ENCODE measurements at places on chromosomes 6 and 20. TPM values are rescaled to one million over a fixed set of nuclear protein-coding genes. Genes with fewer than 3 reads are reported as not detected.

DNA sequence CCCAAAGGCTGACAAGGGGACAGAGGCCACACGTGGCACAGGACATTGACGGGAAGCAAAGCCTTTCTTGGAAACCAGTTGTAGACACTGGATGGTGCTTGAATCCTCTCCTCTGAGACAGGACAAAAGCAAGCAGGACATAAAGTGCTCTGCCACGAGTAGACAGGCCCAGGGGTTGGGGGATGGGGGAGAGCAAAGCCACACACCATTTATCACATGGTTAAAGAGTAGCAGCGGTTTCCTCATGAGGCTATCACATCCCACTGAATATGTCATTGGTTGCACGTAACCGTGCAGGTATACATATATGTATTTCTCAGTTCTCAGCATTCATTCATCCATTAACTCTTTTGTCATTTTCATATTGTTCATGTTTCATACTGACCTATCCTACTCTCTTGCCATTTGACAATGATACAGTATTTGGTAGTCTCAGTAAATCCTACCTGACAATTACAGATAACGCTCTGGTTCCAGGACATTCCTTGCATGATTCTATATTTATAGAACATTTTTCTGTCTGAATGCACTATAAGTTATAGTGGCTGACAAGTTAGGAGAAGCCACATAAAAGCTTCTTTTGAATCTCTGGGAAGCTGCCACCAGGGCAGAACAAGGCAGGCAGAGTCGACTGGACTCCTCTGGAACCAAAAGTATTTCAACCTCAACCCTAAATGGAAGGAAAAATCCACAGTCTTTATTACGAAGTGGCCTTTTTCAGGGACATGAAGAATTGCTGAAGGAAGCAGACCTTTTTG lies 23.5 kb downstream of the METTL24 start:
- no peak for DNase-seq
- H3K36me3 ChIP-seq = no peaks in the 10 kb centered on the region
- H3K4me1 ChIP-seq = peaks cover 29% of the 10 kb centered on the region
- H3K27ac ChIP-seq = no peak overlapping the region

- H3K4me3 ChIP-seq = no peak overlapping the region
- H3K27ac ChIP-seq = no peak overlapping the region
- peaks cover 4% of the 10 kb centered on the region for H3K36me3 ChIP-seq
- DNase-seq = no peak
These were observed 24.6 kb upstream of the EYA2 start for GRCh38 chr20:46870041-46870440.

GRCh38 chr6:39693206-39693605 lies 32.0 kb downstream of the KIF6 start:
- DNase-seq = no peak
- H3K4me1 ChIP-seq = peaks cover 10% of the 10 kb centered on the region
- no peaks in the 10 kb centered on the region for H3K27me3 ChIP-seq
- H3K27ac ChIP-seq = no peak overlapping the region

DNA sequence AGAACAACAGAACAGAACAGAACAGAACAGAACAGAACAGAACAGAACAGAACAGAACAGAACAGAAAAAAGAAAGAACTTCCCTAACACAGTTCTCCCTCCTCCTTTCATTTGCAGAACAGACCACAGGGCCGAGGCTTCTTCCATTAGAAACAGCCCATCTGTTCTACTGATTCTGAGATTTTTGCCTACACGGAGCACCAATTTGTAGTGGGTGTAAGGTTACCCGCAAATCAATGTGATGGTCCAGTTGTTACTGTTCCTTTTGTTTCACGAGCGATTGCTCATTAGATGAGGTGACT lies 734 bp upstream of the OGFRL1 start:
- H3K27ac ChIP-seq = no peak overlapping the region
- H3K4me1 ChIP-seq = peaks cover 23% of the 10 kb centered on the region
- H3K27me3 ChIP-seq = no peaks in the 10 kb centered on the region
- peak overlapping the region; percentile 68 for H3K4me3 ChIP-seq
- no peaks in the 10 kb centered on the region for H3K36me3 ChIP-seq

GRCh38 chr6:20572940-20573339 lies 38.7 kb downstream of the CDKAL1 start:
- peaks cover 2% of the 10 kb centered on the region for H3K36me3 ChIP-seq
- H3K4me3 ChIP-seq = no peak overlapping the region
- H3K4me1 ChIP-seq = peaks cover 5% of the 10 kb centered on the region
- H3K27me3 ChIP-seq = no peaks in the 10 kb centered on the region
- no peak for DNase-seq

DNA sequence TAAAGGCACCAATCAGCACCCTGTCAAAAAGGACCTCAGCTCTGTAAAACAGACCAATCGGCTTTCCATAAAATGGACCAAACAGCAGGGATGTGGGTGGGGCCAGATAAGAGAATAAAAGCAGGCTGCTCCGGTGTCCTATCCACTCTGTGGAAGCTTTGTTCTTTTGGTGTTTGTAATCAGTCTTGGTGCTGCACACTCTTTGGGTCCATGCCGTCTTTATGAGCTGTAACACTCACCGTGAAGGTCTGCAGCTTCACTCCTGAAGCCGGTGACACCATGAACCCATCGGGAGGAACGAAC lies 7.3 kb upstream of the PXDC1 start:
- DNase-seq = no peak
- peaks cover 69% of the 10 kb centered on the region for H3K4me1 ChIP-seq
- no peaks in the 10 kb centered on the region for H3K27me3 ChIP-seq
- peak overlapping the region; percentile 72 for H3K27ac ChIP-seq
- H3K4me3 ChIP-seq = no peak overlapping the region

DNA sequence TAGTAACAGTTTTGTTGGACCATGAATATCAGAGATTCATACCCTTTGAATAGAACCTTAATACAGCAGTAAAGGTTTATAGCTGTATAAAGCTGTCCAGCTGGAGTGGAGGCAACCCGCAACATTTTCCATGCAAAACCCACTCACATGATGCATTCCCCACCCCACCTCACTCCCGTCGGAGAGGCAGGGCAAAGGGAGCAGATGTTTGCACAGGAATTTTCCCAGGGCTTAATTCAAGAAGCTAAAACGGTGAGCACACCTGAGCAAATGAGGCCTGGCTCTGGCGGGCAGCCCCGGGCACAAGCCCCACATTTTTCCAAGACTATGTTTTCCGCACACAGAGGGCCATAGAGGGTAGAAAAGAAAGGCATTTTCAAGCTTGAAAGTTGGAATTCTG lies 191.7 kb downstream of the FOXC1 start:
- H3K4me1 ChIP-seq = peaks cover 70% of the 10 kb centered on the region
- H3K27me3 ChIP-seq = no peaks in the 10 kb centered on the region
- H3K27ac ChIP-seq = peak overlapping the region; percentile 92
- no peak for DNase-seq

GRCh38 chr6:161011492-161012480 lies 20.2 kb downstream of the MAP3K4 start:
- no peak overlapping the region for H3K4me3 ChIP-seq
- H3K27ac ChIP-seq = peak overlapping the region; percentile 47
- H3K27me3 ChIP-seq = no peaks in the 10 kb centered on the region
- H3K36me3 ChIP-seq = no peaks in the 10 kb centered on the region
- DNase-seq = no peak

DNA sequence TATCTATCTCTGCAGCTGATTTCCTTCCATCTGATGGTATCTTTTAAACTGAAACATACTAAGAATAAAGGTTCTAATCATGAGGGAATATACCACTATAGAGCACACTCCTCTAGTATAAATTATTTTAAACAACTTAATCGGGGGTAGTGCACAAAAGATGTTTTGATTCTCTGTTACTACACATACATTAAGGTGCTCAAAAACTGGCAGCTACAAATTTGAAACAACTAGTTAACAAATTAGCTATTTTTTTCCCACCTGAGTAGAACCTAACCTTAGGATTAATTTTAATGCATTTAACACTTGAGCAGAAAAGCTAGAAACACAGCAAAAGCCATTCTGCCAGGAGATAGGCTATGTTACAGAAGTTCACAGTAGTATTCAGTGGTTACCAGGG lies 23.0 kb downstream of the CCNC start:
- peaks cover 32% of the 10 kb centered on the region for H3K36me3 ChIP-seq
- no peaks in the 10 kb centered on the region for H3K27me3 ChIP-seq
- peaks cover 4% of the 10 kb centered on the region for H3K4me1 ChIP-seq
- H3K4me3 ChIP-seq = no peak overlapping the region

- H3K27ac ChIP-seq = peak overlapping the region; percentile 97
- no peak for DNase-seq
- no peaks in the 10 kb centered on the region for H3K27me3 ChIP-seq
These were observed 426 bp downstream of the TRMT6 start for GRCh38 chr20:5949943-5950270.

DNA sequence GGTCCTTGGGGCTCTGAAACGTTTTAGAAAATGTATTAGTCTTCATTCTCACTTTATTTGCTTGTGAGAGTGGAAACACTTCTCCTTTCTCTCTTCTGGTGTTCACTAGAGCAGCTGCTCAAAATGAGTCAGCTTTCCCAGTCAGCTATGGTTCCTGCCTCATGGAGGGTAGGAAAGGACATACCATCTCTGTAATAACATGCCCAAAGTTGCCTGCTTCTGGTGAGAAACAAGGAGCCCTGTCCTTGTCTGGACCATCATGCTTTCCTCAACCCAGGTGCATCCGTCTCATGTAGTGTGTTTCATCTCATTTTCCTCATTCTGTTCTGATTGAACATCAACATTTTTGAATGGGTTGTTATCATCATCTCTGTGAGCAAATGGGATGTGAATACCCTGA lies 17.1 kb upstream of the TINAG start:
- DNase-seq = no peak
- peak overlapping the region; percentile 68 for H3K27ac ChIP-seq
- no peak overlapping the region for H3K4me3 ChIP-seq
- peaks cover 42% of the 10 kb centered on the region for H3K4me1 ChIP-seq
- H3K36me3 ChIP-seq = no peaks in the 10 kb centered on the region
- H3K27me3 ChIP-seq = no peaks in the 10 kb centered on the region

DNA sequence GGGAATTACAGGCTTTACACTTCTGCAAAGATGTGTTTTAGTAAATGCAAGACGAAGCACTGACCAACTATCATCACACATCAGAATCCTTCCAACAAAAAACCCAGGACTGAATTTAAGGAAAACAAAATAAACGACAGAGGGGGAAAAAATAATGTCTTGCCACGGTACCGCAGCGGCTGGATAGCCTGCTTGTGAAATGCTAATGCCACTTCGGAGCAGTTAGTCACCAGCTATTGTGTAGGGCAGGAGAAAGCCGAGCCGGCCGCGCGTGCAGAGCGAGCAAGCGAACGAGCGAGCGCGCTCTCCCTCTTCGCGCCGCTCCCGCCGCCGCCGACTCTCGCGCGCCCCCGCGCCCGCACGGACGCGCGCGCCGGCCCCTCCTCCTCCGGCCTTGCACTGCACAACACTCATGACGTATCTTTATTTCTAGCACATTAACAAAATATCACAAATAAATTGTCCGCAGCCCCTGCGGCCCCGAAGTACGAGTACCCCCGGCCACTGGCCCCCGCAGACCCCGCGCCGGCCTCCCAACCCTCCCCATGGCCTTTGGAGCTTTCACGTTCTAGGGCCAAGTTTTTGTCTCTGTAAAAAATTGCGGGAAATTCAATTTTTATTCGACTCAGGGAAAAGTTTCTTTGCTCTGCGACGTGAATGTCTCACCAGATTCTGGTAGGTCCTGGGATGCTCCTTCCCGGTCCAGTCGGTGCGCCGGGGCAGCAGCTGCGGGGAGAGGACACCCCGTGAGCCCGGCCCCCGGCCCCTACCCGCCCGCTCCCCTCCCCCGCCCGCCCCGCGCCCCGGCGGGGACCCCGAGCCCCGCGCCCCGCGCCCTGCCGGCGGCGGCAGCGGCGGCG lies 1.0 kb downstream of the PHIP start:
- H3K36me3 ChIP-seq = no peaks in the 10 kb centered on the region
- H3K4me3 ChIP-seq = peak overlapping the region; percentile 71
- peaks cover 39% of the 10 kb centered on the region for H3K4me1 ChIP-seq
- H3K27ac ChIP-seq = peak overlapping the region; percentile 95
- peak; percentile 94 for DNase-seq
- H3K27me3 ChIP-seq = no peaks in the 10 kb centered on the region

- H3K27ac ChIP-seq = no peak overlapping the region
- H3K36me3 ChIP-seq = no peaks in the 10 kb centered on the region
These were observed 81.8 kb downstream of the SGK1 start for GRCh38 chr6:134235937-134236751.

DNA sequence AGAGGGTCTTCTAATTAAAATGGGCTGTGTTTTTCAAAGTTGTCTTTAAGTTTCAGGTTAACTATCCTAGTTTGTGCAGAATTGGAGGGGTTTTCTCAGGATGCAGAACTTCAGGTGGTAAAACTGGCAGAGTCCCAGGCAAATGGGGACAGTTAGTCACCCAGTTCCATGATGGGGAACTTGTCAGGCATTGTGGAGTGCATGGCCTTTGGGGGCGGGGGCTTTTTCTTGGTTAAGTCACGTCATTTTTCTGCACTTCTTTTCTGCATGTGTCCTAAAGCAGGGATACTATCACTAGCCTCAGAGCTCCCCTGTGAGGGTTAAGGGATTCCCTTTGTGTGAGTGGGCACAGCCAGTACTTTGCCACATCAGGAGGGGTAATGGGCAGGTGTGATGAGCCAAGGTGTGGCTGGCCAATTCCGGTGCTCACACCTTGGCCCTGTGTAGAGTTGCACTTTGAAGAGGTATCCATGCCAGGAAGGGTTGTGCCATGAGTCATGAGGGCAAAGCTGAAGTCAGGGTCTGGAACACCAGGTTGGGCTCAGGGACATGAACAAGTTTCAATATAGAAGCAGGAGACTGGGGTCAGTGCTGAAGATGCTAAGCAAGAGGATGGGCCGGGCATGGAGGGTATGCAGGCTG lies 126.0 kb upstream of the RREB1 start:
- no peaks in the 10 kb centered on the region for H3K36me3 ChIP-seq
- DNase-seq = no peak
- H3K27ac ChIP-seq = no peak overlapping the region
- H3K27me3 ChIP-seq = no peaks in the 10 kb centered on the region
- H3K4me3 ChIP-seq = no peak overlapping the region

DNA sequence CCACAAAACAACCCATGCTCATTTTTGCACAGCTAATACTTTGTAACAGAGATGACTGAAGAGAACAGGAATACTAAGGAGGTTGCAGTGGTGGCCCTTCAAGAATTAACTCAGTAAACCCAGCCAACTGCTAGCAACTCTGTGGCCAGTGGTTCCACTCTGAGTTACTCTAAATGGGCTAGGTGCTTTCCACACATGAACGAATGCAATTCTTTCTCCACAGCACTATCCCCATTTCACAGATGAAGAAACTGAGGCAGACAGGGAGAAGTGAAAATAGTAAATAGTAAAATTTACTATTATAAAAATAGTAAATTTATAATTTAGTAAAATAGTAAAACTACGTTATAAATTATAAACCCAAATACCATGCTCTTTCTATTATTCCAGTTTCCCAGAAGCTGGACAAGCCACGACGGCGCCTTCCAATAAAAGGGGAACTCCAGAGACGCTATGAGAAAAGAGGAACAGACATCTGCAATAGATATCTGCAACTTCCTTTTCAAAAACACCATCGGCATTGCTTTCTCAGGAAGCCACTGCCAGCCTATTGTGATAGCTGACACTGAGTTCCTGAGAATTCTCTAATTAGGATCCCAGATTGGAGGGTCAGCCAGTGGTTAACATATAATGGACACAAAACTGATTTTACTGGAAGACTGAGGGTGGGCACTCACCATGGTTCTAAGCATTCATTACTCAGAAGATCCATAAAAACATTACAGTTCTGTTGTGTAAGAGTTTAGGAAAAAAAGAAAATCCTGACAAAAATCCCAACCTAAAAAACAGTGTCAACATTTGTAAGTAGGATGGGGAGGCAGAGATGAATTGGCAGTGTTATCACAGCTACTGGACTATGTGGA lies 16.2 kb downstream of the FKBP1A start:
- no peaks in the 10 kb centered on the region for H3K27me3 ChIP-seq
- DNase-seq = no peak
- no peak overlapping the region for H3K4me3 ChIP-seq
- peak overlapping the region; percentile 81 for H3K27ac ChIP-seq

OR2J3 gene
- not detected for total RNA-seq

- no peak for DNase-seq
- peak overlapping the region; percentile 98 for H3K4me3 ChIP-seq
- H3K27ac ChIP-seq = peak overlapping the region; percentile 98
- H3K27me3 ChIP-seq = no peaks in the 10 kb centered on the region
These were observed 1.2 kb downstream of the FOXO3 start for GRCh38 chr6:108561742-108562502.

All from chondrocyte (in vitro differentiated cells).